ENCODE measurements at places on chromosomes 7 and 10. TPM values are rescaled to one million over a fixed set of nuclear protein-coding genes. Genes with fewer than 3 reads are reported as not detected.

DNA sequence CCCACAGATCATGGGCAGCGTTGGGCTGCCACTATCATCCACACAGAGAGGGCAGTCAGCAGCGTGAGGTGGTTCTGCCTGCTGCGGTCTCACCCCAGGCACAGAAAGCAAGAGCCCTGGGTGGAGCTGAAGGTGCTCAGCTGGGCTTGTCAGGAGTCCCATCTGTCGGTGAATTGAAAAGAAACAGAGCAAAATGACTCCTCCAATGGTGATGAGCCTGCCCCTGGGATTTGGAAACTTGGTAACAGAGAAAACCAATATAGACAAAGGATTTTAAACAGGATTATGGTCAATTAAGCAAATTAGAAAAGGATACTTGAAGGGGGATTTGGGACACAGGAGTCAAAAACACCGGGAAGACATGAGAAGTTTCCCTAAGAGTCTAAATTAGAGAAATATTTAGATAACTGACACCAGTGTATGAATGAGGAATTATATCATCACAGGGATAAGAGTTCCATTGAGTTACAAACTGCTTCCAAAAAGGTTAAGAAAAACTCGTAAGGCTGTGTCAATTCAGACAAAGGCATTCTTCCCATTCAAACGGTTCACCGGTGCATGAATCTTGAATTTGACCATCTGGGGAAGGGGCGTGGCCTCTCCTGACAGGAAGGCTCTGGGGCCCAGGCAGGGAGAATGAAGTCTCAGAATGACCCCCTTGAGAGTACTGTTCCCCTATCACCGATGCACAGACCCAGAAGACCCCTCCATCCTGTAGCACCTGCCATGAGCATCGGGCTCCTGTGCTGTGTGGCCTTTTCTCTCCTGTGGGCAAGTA is 70.0 kb upstream of the PRSS58 start:
- DNase-seq, result no peak

- no peak for DNase-seq
Measured at GRCh38 chr10:78700413-78700812, 368.4 kb upstream of the ZMIZ1 start.

GRCh38 chr10:111335826-111336225 is 259.0 kb downstream of the ADRA2A start:
- no peak for DNase-seq

- DNase-seq, result no peak
Measured at GRCh38 chr10:69938541-69938991, 114.1 kb upstream of the MACROH2A2 start.

DNA sequence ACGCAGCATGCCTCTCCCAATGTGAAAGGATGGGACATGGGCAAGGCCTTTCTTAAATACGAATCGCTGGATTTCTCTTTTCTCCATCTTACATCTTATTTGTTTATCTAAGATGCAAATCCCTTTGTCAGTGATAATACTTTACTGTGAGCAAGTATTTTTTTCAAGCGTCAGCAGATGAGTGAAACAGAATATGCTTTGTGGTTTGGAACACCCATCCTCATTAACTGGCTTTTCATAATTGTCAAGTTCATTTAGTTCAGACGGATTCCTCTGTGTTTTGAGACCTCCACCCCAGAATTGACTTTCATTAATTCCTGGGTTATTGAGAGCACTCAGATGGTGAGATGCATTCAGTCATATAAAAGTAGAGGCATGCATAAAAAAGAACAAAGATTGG is 149.8 kb downstream of the NSUN6 start:
- no peak for DNase-seq

DNA sequence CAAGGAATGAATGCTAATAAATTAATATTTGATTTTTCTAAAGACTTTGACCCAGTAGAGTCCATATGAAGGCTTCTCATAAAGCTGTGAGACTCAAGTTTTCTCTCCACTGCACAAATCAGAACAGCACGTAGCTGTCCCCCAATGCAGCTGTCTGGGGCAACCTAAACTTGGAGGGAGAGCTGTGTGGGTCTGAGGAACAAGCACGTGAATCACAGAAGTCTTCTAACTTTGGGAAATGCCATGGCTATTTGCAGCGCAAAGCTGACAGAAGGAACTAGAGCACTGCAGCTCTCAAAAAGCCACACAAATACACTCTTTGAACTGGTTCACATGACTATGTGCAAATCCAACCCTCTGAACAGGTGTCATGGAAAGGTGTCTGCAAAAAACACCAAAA is 47.9 kb downstream of the COL1A2 start:
- DNase-seq, result no peak

GRCh38 chr7:157616426-157616825 is 279.6 kb downstream of the DNAJB6 start:
- DNase-seq, result no peak

DNA sequence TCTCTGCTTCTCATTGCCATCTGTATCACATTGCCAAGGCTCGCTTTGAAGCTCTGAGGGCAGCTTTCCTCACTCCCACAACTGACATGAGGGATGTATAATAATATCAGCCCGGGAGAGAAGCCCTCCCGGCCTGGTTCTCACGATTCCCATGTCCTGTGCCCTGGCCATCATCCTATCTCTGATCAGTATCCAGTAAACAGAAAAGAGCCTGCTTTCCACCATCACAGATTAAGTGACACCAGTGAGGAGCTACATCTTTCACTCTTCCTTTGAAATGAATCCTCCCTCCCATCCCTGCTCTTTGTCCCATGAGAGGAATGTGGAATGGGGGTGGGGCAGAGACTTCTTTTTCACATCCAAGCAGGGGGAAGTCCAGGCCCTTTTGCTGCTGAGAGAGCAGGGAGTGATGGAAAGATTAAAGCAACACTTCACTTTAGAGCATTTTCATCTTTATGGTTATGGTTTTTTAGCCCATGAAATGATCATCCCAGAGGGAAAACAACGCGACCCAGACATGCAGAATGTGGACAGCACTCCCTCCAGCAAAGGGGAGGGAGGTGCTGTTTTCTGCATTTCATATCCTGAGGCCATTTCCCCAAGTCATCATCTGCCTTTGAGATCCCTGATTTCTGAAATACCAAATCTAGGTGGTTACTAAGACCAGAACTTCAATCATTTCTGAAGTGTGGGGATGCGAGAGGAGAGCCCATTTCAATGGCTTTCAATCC is 84.6 kb upstream of the LYZL1 start:
- no peak for DNase-seq

DNA sequence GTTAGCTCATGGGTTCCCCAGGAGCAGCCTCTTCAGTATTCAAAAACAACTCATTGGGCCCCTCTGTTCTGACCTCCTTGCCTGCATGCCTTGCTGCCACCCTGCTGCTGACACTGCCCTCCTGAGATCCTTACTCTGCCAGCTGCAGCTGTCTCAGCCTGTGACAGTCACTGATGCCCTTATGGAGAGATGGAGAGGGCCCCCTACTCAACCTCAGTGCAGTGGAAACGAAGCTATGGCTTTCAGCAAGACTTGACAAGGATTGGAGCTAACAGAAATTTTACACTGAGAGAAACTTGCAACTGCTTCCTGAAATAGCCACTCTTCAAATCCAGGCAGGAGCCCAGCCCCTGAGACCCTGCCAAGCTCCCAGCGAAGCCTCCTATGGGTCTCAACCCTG is 678.3 kb upstream of the C7orf33 start:
- DNase-seq, result no peak

- no peak for DNase-seq
Measured at GRCh38 chr7:54823776-54824175, 64.8 kb upstream of the SEC61G start.

The CPA2 gene
- not detected for total RNA-seq

DNA sequence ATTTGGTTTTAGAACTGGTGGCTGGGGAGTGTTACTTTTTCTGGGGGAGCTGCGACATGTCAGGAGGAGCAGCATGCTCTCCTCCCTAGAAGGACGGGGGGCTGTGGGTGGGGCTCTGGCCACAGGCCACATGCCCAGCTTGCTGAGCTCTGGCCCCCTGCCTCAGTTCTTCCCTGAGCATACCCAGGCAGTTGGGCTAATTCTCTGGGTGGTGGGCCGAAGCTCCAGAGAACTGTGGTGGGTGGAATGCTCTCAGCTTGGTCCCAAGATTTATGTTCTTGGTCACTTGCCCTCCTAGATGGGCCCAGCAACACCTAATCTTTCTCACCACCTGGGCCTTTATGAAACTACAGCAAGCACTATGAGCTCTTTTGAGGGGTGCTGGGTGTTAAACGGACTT is 5.1 kb upstream of the ZNF775 start:
- no peak for DNase-seq

DNA sequence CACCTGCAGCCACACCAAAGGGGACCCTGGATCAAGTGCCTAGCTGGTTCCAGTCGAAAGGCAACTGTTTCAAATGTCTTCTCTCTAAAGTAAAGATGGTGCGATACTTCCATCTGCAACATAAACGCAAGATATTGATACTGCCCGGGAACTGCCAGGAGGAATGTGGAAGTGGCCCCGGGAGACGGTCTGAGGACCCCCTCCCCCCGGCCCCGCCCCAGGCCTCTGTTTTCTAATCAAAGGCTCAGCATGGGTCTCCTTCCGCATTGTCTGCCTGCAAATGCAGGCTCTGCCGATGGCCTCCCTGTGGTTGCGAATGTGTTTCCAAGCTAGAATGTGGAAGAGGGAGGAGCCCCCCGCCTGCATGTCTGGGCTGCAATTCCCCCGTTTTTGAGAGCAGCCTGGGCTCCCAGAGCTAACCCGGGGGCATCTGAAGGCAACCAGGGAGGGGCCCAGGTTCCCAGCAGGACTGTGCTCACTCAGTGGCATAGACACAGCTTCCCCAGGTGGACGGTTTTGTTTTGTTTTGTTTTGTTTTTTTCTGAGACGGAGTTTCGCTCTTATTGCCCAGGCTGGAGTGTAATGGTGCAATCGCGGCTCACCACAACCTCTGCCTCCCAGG is 223.9 kb upstream of the PPP2R2D start:
- no peak for DNase-seq

The NCF1 gene
- total RNA-seq, result 1.6 TPM

DNA sequence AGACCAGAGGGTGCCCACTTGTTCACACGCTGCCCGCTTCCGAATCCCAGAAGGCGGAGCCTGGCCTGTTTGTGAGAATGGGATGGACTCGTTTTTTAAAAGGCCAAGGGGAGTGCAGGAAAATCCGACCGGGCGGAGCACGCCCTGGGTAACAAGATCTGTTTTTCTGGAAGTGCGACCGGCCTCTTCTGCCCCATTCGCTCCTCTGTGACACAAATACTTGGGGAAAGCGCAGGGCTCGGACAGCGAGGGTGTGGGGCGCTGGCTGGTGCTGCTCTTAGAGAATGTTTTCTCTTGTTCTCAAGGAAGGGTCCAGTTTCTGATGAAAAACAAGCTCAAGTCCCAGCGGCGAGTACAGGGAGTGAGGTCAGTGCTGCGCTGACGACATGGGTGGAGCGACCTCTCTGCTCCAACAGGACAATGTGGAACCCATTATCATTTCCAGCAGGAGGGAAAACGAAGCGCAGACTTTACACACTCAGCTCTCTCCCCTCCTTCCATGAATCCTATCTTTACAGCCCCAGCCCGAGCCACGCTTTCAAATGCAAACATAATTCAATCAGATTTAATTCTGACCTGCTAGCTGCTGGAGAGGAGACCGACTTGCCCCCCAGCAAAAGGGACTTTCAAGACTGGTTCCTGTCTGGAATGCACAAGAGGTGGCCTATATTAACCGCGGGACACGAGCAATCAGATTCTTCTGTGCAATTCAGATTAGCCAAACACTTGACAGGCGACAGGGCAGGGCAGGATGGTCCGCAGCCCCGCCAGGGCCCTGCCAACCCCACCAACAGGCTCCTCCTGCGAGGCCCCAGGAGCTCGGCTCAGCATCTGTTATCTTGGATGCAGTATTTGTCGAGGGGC is 1.1 kb downstream of the RADIL start:
- peak; percentile 32 for DNase-seq

DNA sequence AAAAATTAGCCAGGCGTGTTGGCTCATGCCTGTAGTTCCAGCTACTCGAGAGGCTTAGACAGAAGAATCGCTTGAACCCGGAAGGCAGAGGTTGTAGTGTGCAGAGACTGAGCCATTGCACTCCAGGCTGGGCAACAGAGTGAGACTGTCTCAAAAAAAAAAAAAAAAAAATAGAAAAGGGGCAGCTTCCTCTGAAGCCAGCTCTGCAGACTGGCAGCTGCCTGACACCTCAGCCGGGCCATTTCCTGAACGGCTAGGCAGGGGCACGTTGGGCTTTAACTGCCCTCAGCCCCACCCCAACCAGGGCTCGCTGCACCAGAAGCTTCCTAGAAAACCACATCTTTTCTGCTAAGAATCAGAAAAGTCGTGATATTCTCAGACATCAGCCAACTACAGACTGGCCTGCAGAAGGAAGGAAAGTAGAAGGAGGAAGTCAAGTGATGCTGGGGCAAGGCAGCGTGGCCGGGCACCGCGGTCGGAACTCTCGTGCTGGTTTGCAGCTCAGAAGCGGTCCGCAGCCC is 38.0 kb downstream of the PRKAG2 start:
- DNase-seq, result no peak

GRCh38 chr7:107993891-107994291 is 9.1 kb downstream of the LAMB1 start:
- no peak for DNase-seq

- no peak for DNase-seq
Measured at GRCh38 chr10:116779076-116779687, 36.8 kb upstream of the HSPA12A start.

DNA sequence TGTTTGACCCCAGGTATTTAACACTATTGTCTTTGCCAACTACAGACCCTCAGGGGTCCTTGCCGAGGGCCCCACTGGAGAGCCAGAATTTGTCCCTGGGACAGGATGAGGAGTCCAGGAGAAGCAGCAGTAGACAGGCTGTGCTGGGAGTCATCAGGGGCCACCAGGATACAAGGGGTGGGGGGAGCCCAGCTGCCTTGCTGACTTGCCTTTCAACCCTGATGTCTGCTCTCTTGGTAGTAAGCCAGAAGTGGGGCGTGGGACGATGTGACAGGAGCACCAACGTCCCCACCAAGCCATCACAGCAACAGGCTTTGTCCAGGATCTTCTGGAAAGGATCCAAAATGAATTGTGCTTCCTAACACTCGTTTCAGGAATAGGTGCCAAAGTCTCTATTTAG is 62.4 kb upstream of the CDCA7L start:
- no peak for DNase-seq

DNA sequence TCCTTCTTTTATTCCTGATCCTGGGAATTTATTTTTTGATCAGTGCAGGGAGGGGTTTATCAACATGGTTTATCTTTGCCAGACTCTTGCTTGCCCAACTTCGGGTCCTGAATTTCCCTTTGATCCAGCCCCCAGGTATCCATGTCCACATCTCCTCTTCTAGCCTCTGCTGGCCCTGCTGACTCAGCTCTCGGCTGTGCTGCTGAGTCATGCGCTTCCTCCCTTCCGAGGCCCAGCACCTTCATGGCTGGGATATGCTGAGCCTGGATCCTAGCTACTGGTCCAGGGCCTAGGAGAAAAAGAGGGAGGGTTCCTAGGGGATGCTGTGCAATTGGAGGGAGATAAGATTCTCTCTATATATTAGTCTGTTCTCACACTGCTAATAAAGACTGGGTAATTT is 380.7 kb upstream of the SHH start:
- DNase-seq, result no peak

The TMEM273 gene
- 74.4 TPM for total RNA-seq

The SLC26A3 gene
- total RNA-seq, result not detected

DNA sequence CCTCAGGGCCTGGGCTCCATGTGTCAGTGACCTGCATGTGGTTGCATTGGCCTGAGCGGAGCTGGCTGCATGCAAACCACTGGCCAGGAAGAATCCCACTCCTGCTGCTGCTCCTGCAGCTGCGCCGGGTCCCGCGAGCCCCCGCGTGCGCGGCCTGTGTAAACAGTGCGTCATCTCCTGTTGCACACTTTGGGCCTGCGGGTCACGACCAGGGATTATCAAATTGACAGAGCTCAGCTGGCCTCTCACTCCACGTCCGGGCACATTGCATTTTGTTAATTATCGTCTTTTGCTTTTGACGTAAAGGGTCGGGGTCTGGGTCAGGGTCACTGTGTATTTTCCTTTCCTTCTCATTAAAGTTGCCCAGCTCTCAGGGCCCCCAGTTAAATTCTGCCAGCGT is 132.6 kb downstream of the RGS10 start:
- DNase-seq, result no peak

Data from omental fat pad (tissue), 4 donors.